Upper lobe of right lung (tissue), 1 donor: ENCODE measurements at places on chromosomes 5 and 9.

DNA sequence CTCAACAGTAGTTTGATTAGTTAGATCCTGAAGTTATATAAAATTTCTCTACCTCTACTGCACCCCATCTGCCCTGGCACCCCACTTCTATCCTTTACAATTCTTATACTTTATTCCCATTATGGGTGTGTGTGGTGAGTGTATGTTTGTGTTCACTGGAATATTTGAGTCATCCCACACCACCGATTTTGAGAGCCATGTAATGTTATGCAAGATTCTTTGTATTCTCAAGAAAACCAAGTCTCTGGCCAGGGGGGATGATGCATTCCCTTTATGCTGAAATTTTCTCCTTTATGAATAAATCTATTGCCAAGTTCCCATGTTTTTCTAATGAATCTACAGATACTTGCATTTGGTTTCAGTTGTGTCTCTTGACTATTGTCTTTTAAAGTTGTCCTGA, 266.8 kb downstream of the ARHGEF28 start:
- no peak for DNase-seq

GRCh38 chr9:34405719-34406118, 29.0 kb upstream of the MYORG start:
- no peak for DNase-seq

GRCh38 chr5:38994324-38994927, 79.8 kb downstream of the RICTOR start:
- DNase-seq, result no peak

GRCh38 chr5:169442913-169443784, 140.4 kb upstream of the SPDL1 start:
- DNase-seq, result no peak

- DNase-seq, result no peak
Observed at GRCh38 chr5:59007460-59008063, 424.7 kb downstream of the RAB3C start.

- DNase-seq, result peak; percentile 49
Observed at GRCh38 chr9:113622600-113623400, 159.3 kb downstream of the RGS3 start.

- DNase-seq, result no peak
Observed at GRCh38 chr5:26666371-26666770, 372.0 kb downstream of the CDH9 start.

DNA sequence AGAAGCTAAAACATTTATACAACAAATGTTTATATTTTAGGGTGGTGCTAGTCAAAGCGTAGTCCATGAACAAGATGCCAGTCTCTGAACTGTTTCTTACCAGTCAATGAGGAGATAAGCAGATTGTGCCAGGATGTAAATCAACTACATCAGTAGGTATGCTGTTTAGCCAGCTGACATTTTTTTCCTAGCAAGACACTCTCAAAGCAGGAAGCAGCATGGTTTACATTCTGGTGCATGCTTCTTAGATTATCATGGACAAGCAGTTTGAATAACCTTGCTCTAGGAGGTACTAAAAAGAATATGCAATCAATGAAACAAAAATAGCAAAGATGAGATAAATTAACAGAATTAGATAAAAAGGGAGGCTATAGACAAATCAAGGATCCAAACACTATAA, 17.0 kb downstream of the TICAM2 start:
- no peak for DNase-seq

- DNase-seq, result no peak
Observed at GRCh38 chr5:10490927-10491672, 49.4 kb downstream of the ROPN1L start.

GRCh38 chr9:33024966-33025571, at the start of gene DNAJA1:
Gene DNAJA1 (plus strand): TSS chr9:33025273. CDS start chr9:33026485, 1,212 bp downstream.
- peak; percentile 97 for DNase-seq

- DNase-seq, result no peak
Observed at GRCh38 chr5:126794157-126794828, 17.4 kb downstream of the LMNB1 start.

DNA sequence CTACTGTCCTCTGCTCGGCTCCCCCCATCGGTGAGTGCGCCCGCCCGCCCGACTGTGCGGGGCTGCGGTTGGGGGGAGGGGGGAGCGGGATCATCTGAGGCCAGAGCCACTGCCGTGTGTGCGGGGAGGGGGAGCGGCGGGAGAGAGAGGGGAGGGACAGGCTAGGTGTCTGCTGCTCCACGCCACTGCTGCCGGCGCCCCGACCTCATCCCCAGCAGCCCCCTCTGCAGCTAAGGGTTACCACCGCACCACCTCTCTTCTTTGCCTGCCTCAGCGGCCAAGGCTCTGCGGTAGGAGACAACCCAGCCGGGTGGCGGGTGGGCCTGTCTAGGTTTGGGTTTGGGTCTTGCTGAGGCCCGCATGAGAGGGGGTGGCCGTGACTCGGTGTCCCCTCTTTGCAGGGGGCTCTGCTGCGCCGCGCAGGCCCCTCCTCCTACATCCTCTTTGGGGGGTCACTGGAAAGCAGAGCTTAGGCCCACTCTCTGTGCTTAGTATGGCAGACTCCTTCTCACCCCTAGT, 670 bp upstream of the PURA start:
- peak; percentile 69 for DNase-seq

DNA sequence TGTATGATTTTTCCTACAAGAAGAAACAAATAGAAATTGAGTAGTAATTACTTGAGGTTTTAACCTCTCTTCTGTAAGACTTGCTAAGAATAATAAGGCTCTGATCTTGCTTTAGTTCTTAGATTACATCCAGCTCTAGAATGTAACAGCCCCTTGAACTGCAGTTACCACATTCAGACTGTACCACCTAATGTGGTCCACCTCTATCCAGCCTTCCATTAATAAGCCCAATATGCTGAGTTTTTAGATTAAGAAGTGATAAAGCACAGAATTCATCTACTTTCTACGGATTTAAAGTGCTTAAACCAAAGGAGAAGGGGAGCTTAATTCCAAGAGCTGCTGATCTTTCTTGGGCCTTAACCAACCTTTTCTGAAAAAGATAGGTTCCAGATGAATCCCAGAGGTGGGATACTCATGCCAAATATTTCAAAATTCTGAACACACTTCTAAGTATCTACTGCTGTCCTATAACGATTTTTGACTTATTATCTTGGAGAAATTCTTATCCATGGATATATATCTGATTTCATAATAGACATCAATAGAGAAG, 131.5 kb downstream of the ZNF608 start:
- DNase-seq, result no peak

DNA sequence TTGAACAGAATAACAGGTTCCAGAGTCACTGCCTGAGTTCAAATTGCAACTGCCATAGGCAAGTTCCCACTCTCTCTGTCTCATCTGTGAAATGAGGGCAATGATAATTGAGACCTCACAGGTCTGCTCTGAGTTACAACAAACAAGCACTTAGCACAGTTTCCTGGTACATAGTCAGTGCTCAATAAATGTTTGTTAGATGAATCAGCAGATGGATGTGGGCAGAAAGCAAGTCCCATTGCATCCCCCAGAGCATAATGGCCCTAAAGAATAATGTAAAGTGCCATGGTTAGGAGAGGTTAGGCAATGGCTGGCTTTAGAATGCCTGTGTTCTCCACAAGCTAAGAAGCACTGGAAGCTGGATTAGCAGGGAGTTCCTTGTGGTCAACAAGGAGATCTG, 136.5 kb upstream of the LARP1 start:
- DNase-seq, result no peak

DNA sequence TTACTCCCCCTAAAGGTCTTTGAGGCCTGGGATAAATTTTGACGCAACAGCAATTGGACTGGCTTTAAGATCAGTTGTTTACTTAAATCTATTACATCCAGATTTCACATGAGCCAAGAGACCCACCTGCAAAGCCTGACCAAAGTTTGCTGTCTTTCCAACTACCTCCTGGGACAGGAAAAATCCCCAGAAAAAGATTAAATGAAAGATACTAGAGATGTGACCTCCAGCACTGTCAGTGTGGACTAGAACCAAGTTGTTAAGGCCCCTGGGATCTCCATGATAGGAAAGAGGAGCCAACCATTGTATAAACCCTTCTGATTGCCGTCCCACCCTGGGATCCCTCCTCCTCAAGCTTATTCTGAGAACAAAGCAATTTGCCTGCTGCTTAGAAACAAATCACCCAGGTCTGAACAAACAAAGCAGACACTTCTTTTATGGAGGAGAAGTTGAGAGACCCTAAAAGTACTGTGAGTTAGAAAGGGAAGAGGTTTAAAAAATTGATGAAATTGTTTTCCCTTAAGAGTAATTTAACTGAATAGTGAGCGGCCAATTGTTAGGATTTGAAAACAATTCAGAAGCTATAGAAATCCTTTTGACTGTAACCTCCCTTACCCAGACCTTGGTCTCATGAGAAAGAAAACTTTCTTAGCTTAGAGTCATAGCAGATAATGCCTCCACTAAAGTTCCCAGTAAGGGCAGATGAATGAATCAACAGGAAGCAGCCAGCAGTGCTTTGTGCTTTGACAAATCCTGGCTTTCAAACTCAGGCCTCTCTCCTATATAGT, 255.2 kb downstream of the TMEM167A start:
- DNase-seq, result no peak

GRCh38 chr9:134888603-134889190, 8.1 kb downstream of the FCN2 start:
- DNase-seq, result peak; percentile 40
